ENCODE measurements at places on chromosomes 1 and 21.

DNA sequence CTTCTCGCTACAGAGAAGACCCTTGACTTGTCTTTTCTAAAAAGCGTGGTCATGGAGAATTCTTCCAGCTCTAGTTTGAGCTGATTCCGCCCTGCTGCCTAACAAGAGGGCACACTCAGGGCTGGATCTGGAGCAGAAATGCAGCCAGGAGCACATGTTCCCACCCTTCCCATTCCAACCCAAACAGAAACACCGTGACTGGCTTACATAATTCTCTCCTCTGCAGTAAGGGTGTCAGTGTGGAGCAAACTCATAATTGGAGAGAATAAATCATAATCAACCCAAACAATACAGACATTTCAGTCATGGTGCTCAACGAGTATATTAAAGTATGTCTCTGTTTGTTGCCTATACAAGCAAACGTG, 34.5 kb downstream of the CTNNBIP1 start:
- no peak for DNase-seq

DNA sequence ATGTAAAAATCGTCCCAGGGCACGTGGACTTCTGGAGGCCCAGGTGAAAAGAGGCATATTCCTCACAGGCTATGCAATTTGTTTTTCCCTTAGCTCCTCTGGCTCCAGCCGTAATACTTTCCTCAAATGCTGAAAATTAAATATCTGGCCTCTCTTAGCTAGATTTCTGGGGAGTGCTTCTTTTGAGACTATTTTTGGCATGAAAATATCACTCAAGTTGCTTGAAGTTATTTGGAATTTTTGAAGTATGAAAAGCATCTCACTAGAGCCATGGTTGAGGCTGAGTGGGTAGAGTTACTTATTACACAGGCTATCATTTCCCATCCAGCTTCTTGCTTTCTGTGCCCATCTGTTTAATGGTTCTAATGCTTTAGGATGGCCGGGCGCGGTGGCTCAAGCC, 59.7 kb downstream of the MYOM3 start:
- no peak for DNase-seq

DNA sequence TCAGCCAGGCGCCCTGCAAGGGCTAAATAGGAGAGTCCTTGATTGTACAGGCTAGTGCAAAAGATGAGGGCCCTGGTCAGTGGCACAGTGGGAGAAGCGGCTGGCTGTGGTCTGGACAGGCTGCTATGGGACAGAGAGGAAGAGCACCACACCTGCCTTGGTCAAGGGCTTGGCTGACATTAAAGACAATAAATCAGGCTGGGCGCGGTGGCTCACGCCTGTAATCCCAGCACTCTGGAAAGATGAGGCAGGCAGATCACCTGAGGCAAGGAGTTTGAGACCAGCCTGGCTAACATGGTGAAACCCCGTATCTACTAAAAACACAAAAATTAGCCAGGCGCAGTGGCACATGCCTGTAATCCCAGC, 62.9 kb downstream of the NID1 start:
- DNase-seq = no peak

DNA sequence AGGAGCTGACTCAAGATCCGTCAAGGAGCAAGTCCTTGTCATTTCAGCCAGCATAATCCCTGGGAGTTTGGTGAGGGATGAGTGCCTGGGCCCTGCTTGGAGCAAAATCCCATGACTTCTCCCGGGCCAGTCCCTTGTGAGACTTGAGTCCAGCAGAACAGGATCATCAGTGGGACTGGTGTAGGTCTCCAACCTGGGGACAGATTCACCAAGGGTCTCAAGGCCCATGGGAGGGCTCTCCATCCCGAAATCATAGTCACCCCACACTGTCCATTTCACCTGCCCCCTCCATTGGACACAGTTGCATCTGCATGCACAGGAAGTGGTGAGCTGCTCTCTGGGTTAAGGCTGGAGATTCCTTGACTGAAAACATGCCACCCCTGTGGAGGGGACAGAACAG, 178.2 kb downstream of the FOXD2 start:
- DNase-seq = no peak

DNA sequence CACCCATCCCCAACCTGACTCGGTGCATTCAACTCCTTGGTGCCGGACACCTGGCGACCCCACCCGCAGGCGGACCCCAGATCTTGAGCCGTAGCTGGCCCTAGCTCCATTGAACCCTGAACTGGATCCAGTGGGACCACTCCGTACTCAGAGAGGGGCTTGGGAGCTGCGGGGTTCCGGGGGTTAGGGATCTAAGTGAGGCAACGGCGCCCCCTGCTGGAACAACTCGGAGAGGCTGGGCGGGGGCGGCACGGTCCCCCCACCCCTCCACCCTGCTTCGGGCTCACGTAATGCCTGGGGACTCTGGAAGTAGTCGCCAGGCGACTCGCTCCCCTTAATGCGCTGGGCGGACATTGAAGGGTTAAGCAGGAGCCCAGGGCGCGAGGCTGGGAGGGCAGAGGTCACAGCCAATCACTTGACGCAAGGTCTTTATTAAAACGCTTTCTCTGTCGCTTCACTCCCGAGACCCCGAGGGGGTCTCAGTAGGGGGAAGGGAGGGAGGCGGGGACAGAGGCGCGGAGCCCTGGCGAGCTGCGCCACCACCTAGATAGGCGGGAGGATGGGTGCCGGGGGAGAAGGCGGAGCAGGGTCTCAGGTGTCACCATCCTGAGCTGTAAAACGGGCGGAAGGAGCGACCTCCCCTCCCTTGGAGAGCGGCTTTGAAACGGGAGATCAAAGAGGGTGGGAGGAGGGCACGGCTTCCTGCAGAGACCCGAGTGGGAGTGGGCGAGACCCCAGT, 704 bp upstream of the CRABP2 start:
- DNase-seq = no peak

GRCh38 chr1:113219377-113219776, 146.4 kb downstream of the LRIG2 start:
- no peak for DNase-seq

DNA sequence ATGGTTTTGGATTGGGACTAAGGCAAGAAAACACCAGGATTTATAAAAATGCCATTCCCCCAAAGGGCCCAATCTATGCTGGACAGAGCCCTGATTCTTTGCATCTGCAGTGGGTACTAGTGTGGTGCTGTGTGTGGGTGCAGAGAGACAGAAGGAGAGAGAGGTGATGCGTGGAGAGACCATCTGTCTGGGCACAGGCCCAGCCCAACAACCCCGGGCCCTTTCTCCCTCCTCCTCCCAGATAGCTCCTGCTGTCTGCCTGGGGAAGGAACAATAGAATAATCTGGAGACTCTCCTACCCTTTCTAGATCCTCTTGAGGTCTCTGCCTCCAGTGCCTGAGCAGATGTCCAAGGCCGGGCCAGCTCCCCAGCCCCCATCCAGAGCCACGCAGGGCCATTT, 15.1 kb downstream of the KIAA1614 start:
- DNase-seq = no peak

GRCh38 chr1:90850181-90850897, 133.2 kb upstream of the BARHL2 start:
- peak; percentile 28 for DNase-seq

DNA sequence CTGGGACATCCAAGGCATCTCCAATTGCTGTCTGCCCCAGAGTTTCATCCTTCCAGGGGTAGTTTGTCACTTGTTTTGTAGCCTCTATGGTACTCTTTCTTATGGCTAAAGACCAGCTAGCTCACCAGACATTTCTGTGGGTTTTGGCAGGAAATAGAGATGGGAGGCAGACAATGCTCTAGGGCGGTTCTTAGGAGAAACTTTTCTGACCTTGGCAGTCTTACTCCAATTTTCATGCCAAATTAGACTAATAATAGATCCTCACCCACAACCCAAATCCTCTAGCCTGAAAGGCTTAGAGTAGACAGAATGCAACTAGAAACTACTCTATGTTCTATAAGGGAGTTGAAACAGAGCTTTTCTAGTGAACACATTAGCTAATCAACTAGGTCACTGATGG, 69.8 kb downstream of the LRIG2 start:
- no peak for DNase-seq

DNA sequence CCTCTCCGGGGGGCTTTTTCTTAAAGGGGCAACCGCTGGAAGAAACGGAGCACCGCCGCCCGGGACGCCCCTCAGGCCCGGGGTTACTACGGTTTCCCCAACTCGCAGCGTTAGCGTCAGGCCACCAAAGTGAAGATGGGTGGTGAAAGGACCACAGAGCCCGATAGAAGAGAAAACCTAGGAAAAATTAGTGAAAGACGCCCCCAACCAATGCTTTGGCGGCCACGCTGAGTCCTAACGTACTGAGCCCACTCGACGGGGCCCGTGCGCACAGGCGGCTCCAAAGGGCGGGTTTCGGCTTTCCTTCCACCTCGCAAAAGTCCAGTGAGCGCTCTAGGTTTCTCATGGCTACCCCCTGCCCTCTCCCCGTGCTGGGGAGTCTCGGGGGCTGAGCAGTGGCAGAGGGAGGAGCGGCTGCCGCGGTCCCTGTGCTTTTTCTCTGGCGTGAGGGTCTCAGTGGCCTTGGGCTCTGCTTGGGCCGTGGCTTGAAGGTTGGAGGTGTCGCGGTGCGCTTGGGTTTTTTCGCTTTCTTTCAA, 12.2 kb upstream of the SPEN start:
- DNase-seq = no peak

DNA sequence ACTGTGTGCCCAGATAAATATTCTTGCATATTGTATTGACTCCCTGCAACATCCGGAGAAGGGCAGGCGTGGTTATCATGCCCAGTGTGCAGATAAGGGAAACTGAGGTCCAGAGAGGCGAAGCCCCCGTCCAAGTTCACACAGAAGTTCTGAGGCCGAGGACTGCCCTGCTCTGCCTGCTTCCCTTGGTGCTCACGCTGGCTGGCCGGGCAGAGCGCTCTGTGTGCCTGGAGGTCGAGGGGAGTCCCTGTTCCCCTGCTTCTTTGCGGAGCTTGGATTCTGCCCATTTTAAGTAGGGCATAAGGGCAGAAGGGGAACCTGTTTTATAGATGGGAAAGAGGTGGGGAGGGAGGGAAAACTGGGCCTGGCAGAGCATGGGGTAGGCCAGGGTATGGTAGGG, 92.8 kb upstream of the ACTL8 start:
- no peak for DNase-seq

GRCh38 chr1:31248276-31248675, 8.6 kb upstream of the NKAIN1 start:
- no peak for DNase-seq

DNA sequence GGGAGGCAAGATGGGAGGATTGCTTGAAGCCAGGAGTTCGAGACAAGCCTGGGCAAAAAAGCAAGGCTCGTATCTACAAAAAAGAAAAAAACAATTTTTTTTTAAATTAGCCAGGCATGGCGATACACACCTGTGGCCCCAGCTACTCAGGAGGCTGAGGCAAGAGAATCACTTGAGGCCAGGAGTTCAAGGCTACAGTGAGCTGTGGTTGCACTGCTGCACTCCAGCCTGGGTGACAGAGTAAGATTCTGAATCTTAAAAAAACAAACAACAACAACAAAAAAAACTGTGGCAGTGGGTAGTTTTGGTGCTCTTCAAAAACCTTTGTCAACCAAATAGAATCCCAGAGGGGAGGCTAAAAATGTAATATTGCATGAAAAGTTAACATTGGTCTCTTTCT, 734 bp downstream of the PTPN22 start:
- DNase-seq = no peak

- peak; percentile 91 for DNase-seq
Observed at GRCh38 chr1:25997828-25998761, at the start of gene PAFAH2. Gene PAFAH2, minus strand, starts transcription at chr1:25998063. Its CDS starts 7,247 bp downstream, at chr1:25990816.

DNA sequence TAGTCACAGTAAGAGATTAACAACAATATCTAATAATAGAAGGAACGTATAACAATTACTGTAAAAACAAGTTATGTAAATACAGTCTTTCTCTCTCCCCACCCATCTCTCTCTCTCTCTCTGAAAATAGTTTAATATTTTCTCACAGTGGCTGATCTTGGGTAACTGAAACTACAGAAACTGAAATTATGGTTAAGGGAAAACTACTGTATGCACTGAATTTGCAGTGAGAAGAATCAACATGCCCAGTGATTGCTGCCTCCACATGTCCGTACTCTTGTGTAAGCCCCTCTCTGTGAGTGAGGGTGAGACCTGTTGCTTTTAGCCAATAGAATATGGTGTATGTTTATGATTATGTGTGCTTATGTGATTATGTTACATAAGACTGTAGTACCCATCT, 1.6 kb downstream of the KRTAP6-1 start:
- DNase-seq = no peak

- no peak for DNase-seq
Observed at GRCh38 chr1:111603979-111604378, 15.6 kb upstream of the RAP1A start.

- no peak for DNase-seq
Observed at GRCh38 chr1:226967665-226968064, 27.6 kb downstream of the COQ8A start.

DNA sequence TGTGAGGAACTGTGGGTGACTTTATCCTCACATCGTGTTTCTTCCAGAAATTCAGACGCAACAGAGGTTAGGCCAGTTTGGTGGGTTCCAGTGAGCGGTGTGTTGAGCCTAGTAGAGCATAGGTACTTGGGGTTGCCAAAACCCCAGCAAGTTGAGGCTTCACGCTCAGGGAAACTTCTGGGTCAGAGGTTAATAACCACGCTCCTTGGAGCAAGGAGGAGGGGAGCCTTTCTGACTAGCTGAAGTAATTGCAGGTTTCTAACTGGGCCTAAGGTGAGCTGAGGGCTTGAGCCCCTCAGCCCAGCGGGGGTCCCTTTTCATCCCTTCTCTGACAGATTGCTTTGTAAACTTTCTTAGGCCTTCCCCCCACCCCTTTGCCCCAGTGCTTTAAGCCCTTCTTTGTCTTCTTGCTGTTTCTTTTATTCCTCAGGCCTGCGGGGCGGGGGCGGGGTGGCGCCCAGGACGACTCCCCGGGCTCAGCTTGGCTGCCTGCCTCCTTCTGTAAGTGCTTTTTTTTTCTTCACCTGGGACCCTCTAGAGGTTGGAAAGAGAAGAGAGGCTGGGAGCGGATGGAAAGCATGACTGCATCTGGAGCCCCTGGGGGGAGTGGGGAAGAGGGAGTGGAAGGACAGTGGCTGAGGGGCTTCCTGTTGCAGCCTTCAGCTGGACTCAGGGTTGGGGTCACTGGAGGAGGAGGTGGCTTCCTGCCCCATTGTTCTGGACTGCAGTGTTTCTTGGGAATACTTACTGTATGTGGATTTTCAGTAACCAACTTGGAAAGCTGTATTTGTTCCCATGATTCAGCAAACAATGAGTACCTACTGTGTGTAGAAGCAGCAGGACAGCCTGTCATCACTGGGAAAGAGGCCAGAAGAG, 1.3 kb upstream of the ZNF436 start:
- DNase-seq = peak; percentile 88

- DNase-seq = no peak
Observed at GRCh38 chr1:164693564-164694359, 134.8 kb downstream of the PBX1 start.

- DNase-seq = no peak
Observed at GRCh38 chr21:27168084-27168483, 201.2 kb upstream of the ADAMTS5 start.
